ENCODE measurements at places on chromosomes 7 and 10.
A peak's percentile ranks its signal among the peaks of the same experiment; 100 is the strongest.

DNA sequence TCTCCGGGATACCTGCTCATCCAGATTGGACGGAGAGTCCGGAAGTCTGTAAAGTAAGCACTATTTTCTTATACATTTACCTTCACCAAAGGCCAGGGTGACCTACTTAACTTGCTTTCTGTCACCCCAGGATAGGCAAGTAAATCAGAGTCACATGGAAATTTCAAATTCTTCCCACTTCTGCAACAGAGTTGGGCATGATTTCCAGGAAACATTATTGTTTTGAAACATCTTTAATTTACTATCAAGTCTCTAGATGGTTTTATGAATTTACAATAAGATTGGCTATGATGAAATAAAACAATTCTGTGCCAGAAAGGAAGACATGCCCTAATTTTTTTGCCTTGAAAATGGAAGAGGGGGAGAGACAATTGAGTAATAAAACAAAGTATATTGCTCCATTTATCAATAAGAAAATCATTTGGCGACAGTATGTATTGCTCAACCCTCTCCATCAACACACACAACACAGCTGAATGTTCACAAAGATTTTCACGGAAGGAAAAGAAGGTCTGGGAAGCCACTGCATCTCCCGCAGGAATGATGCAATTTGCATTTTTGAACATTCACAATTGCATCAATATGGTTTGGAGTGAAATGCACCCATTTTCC, 702.8 kb downstream of the PARD3 start:
- no peak for DNase-seq

DNA sequence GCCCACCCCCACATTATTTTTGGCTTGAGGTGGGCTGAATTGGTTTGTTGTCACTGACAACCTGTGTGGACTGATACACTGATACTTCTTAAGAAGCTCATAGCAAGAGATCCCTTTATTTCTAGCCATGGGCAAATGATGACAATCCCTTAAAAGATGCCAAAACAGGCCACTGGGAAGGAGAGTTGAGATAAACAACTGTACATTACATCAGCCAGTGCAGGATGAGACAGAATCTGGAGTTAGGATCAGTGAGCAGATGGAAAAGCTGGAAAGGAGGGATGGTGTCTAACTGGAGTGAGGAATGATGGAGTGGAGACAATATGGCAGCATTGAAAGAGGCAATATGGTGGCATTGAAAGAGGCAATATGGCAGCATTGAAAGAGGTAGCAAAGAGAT, 195.9 kb upstream of the LYZL2 start:
- DNase-seq, result no peak

DNA sequence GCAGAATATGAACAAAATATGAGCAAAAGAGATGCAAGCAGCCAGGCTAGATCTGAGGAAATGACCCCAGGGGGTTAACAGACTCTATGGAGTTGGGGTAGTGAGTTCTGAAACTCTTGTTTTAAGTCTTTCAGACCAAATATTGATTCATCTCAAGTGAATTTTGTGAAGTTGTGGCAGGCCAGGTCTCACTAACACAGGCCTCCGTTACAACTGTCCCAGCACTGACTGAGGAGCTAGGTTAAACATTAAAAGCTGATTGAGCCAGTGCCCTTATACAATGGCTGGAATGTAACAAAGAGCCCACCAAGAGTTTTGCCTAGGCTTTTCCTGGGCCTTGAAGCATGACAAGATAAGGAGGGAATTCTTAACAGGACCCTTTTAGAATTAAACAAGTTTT, 192.3 kb upstream of the STK17A start:
- no peak for DNase-seq

DNA sequence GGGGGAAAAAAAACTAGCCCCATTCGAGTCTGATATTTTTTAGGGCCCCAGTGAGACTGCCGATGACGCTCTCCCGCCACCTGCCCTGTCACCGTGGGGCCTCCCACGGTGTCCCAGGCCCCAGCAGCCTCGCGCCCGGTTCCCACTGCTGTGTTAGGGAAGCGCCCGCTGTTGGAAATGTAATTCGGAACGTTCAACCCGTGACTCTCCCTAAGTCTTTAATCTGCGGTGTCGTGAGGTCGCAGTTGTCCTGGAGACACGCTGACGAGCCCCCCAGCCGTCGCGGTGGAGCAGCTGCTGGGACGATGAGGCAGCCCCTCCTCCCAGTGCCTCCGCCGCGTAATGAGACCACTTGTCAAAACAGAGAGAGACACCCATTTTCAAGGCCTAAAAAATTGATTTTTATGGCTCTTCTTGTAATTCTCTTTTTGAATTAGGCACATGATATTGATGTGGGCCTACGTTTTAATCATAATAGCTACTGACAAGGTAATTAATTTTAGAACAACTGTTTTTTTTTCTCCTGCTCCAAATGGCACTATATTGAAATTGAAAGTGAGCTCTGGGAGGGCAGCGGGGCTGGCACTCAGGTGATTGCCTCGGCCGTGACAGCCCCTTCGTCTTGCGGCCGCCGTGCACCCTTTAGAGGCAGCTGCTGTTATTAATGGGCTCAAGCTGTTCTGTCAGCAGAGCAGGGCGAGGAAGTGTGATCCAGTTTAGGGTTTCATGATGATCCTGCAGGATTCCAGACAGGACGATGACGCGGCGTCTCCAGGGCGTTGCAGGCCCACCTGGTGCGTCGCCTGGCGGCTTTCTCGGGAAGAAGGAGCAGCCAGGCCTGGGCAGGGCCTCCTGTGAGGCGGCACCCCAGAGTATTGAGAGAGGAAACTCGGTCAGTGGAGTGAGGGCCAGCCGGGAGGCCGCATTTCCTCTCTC, 63.3 kb downstream of the NKX6-2 start:
- no peak for DNase-seq

GRCh38 chr7:121102619-121103018, 114.1 kb downstream of the CPED1 start:
- DNase-seq, result no peak

- DNase-seq, result no peak
Observed at GRCh38 chr7:23593706-23594105, 3.5 kb upstream of the CCDC126 start.

DNA sequence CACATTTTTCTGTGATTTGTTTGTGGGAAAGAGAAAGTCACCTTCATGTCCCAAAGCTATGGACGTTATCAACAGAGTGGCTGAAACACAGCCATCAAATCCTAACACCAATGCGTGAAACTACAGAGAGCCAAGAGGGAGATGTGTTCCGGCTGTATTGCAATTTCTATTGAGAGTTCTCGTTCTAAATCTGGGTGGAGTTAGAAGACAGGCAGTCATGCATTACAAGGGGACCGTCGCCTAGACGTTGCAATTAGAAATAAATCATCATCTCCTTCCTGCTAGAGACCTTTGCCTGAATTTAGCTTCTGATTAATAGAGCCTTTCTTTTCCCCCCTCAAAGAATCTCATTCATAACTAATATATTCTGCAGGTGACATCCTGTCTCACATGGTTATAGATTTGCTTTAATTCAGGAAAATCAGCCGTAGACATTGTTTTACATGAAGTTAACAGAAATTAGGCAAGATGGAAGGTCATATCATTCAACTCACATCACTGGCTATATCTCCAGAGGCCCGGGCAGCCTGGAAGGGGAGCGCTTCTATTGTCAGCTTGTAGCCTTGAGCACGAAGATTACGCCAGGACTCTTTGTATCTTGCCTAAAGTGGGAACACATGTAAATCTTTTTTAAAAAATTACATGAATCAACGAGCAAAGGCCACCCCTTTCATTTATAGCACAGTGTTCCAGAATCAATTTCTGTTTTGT, 52.6 kb downstream of the HABP2 start:
- no peak for DNase-seq

GRCh38 chr10:119981826-119982225, 89.3 kb downstream of the SEC23IP start:
- DNase-seq, result no peak

GRCh38 chr10:7111561-7111960, 299.3 kb downstream of the SFMBT2 start:
- DNase-seq, result peak; percentile 45

GRCh38 chr10:52064084-52064845, 249.8 kb upstream of the DKK1 start:
- no peak for DNase-seq

GRCh38 chr10:65611592-65611991, 1314.2 kb upstream of the LRRTM3 start:
- DNase-seq, result no peak

GRCh38 chr10:3882855-3883254, 97.8 kb upstream of the KLF6 start:
- no peak for DNase-seq

GRCh38 chr7:20194343-20194995, 22.7 kb downstream of the MACC1 start:
- no peak for DNase-seq

- no peak for DNase-seq
Observed at GRCh38 chr10:52106899-52107298, 207.2 kb upstream of the DKK1 start.

GRCh38 chr7:13910805-13911551, 78.5 kb downstream of the ETV1 start:
- DNase-seq, result no peak

- DNase-seq, result peak; percentile 89
Observed at GRCh38 chr10:93468461-93469213, 13.5 kb downstream of the MYOF start.

DNA sequence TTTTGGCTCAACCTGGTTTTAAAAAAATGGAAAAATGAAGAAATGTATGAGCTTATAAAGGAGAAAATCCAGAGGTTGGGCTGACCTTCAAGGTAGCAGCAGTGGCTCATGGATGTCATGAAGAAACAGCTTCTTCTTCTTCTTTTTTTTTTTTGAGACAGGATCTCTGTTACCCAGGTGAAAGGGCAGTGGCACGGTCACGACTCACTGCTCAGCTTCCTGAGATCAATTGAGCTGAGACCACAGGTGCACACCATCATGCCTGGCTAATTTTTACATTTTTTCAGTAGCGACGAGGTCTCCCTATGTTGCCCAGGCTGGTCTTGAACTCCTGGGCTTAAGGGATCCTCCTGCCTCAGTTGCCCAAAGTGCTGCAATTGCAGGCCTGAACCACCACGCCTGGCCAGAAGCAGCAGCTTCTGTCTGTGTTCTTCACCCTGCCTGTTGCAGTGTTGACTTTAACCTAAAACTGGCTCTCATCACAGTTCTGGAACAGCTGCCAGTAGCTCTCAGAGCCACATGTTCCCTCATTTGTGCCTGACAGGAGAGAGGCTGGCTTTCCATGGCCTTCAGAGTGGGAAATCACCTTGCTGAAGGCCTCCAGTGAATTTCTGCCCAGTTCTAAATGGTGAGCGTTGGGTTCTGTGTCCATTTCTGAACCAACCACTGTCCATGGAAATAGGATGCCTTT, 117.7 kb downstream of the PFKFB3 start:
- DNase-seq, result no peak

DNA sequence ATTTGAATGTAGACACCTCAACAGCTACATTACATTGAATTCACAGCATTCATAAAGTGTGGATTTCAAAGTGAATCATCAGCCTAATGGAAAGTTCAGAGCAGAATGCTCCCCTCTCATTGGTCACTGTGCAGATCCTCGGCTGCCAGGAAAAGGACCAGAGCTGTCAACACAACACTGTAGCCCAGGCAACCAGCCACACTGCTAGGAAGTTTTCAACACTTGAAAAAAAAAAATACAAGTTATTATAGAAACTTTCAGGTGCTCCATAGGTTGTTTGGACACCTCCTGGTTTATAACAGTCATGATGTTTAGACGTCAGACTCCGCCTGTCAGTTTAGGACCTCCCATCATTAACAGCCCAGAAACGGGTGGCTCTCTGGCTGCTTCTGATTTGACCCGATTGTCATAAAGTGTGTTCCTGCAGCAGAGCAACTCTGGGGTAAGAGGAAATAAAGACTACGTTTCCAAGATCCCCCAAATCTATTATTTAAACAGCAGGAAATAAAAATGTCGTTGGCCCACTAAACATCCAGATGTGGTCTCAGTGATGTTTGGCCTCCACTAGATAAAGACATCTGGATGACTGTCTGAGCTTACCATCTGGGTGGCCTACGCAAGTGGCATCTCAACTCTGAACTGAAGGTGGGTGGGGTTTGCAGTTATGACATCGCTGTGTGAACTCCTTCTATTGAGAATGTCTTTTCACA, 117.4 kb downstream of the CABCOCO1 start:
- DNase-seq, result no peak

- no peak for DNase-seq
Observed at GRCh38 chr7:134996097-134996550, 9.8 kb downstream of the AGBL3 start.

DNA sequence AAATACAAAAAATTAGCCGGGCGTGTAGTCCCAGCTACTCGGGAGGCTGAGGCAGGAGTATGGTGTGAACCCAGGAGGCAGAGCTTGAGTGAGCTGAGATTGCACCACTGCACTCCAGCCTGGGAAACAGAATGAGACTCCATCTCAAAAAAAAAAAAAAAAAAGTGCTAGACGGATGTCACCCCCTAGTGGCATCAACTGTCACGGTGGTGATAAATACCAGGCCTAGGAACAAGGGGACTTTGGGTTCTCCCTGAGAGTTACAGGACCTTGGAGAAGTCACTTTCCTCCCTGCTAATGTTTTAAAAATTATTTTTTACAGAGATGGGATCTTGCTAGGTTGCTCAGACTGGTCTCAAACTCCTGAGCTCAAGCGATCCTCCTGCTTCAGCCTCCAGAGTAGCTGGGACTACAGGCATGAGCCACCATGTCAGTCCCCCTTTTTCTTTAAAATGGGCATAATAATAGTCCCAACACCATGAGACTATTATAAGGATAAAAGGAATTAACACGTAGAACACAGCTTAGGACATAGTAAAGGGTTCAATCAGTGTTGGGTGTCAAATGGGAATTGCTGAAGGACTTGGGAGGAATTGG, 2.6 kb upstream of the TMEM130 start:
- no peak for DNase-seq

- DNase-seq, result no peak
Observed at GRCh38 chr10:29163746-29164145, 125.1 kb upstream of the LYZL1 start.

DNA sequence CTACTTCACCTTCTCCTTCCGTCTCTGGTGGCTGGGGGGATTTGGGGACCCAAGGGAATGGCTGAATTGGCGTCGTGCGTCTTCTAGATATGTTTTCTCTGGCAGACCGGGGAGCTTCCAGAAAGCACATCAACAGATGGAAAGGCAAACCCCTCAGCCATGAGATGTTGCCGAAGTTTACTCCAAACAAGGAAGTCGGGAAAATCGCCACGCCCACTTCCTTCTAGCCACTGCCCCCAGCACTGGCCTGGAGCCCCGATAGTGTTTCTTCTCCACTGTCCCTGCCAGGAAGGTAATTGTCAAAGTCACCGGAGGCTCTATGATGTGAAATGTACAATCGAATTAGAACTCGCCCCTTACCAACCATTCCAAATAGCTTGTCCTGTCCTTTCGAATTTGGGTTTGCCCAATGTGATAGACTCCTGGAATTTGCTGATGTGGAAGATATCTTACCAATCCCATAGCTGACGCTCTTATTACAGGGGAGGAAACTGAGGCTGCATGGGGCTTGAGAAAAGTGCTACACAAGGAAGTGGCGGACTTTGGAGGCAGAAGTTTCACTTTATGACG, 191.0 kb downstream of the LSM5 start:
- DNase-seq, result peak; percentile 15

DNA sequence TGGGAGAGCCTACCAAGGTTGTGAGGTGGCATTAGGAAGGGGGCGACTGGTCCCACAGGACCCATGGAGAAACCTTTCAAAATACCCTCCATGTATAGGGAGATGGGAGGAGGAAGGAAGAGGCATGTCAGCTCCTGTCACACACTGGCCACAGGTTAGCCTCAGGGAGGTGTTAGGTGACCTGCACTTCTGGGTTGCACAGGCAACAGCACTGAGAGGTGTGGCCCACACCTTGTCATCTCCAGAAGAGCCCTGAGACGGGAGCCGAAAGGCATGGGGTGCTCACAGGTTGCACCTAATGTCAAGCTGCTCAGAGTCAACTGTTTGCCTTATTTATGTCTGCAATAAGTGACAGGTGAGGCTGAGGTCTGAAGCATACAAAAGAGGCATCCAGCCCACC, 14.6 kb upstream of the USP6NL start:
- DNase-seq, result no peak
